ENCODE measurements at places on chromosomes 1 and 21.

DNA sequence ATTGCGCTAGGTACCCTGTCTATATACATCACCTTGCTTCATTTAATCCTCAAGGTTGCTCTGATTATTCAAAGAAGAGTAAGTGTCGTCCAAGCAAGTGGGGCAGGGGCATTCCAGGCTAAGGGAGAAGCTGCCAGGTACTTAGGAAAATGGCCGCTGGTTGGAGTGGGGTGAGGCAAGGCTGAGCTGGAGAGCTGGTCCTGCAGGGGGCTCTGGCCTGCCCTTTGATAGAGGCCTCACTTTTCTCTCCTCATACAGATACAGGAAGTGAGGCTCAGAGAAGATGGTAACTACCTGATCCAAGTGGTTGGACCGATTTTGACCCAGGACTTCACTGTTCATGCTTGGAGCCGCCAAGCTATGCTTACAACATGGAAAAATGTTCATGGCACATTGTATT, 86.9 kb upstream of the ZBTB40 start:
- no peak for DNase-seq

- DNase-seq: no peak
Measured at GRCh38 chr21:34728479-34728878, 59.7 kb downstream of the CLIC6 start.

DNA sequence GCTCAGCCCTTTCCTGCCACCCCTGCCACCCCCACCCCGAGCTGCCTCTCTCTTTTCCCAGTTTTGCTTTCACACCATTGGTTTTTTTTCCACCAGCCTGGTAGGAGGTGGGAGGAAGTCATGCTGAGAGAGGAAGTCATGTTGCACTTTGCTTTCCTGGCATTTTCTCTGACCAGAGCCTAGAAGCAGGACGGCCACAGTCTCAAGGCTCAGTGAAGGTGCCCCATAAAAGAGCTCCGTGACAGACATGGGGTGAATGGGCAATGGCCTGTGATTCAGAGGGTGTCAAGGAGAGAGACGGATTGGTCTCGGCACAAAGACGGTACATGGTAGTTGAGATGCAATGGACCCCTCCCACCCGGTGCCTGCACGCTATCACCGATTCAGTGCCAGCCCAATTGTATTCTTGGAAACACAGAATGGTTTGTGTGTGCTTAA, 42.1 kb upstream of the DMRTB1 start:
- DNase-seq: no peak

- no peak for DNase-seq
Measured at GRCh38 chr1:119773711-119774241, 5.1 kb upstream of the HMGCS2 start.

DNA sequence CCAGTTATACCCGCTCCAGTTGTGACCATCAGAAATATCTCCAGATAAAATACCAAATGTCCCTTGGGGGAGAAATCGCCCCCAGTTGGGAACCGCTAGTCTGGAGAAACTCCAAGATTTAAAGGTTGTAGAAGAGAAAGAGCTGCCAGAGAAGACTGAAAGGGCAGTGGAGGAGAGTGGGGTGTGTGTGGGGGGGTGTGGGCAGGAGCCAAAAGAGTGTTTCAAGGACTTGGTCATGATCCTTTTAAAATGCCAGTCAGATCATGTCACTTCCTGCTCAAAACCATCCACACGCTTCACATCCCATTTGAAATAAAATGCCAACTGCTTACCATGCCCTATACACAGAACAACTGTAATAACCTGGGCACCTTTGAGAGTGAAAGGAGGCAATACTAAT, 3.4 kb upstream of the HEYL start:
- no peak for DNase-seq

DNA sequence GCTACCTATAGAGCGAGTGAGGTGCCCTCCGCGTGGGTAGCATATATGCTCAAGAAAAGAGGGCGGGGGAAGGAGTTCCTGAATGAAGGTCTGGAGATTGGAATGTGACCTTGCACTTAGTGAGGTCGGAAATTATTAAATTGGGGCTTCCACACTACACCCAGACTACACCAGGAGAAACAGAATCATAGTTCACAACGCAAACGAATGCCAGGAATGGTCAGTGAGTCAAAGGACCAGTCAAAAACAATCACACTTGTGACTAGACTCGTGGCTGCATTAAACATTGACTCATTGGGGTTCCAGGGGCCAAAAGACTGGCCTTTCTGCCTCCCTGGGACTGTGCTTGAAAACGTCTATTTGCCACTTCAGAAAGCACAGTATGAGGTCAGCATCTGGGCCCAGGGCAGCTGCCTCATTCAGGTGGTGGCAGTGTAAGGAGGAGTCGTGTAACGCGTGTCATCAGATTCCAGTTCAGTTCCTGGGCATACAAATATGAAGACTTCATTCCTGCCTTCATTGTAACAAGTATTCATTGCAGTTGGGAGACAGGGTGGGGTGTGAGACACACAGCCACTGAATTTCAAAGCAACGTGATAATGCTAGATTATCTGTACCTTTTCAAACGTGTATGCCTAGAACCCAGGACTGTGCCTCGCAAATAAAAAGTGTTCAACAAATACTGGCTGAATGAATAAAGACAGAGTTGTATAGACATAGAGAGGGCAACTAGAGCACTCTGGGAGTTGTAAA, at the start of gene YOD1:
Gene YOD1, minus strand, starts transcription at position 18 of the 753 bp plus-strand sequence. CDS start 178 bp downstream, outside the sequence.
- DNase-seq: no peak

DNA sequence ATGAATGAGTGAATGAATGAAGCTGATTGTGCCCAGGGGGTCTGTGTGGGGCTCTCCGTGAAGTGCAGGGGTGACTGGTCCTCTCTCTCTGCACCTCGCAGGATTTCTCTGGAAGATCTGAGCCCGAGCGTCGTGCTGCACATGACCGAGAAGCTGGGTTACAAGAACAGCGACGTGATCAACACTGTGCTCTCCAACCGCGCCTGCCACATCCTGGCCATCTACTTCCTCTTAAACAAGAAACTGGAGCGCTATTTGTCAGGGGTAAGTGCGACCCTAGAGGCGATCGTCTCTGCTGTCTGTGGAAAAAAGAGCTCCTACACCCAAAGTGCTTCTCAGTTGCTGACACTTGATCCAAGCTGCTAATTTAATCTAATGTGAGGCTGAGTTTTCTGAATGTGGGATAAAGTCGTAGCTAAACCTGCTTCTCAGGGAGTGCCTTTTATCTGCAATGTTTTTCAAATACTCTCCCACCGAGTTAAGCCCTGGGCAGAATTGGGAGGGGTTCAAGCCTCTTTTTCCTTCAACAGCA, 101.7 kb downstream of the HUNK start:
- DNase-seq: peak; percentile 20

GRCh38 chr1:74478979-74479378, 33.4 kb downstream of the LRRC53 start:
- DNase-seq: no peak

DNA sequence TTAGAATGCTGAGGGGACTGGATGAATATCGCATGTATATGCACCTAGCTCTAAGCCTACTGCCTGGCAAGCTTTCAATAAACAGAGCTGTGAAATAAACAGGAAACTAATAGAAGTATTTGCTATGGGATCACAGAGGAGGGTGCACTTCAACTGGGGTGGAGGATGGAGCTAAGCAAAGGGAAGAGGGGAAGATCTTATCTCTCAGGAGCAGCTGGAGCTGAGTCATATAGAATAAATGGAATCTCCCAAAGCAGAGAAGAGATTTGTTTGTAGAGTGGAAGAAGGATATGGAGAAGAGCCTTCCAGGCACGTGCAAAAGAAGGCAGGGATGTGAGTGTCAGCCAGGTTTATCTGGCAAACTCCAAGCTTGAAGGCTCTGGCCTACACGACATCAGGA, 17.0 kb upstream of the KCNA10 start:
- no peak for DNase-seq

DNA sequence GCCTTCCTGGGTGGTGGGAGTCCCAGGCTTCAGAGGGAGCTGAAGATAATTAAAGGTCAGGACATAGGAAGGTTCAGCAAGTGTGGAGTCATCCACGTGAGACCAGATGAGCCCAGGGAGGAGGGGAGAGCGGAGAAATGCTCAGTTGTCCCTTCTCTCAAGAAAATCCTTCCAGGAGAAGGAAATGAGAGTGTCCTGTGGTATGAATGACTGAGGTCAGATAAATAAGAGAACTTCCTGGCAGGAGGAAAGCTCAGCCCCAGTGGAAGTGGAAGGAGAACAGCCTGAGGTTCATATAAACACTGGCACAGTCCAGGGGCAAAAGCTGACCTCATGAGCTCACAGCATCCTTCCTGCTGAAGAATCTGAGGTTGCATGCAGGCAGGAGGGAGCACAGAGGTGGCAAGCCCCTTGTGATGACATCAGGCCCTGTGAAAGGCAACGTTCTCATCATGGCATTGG, 97.6 kb downstream of the NAV1 start:
- DNase-seq: no peak

DNA sequence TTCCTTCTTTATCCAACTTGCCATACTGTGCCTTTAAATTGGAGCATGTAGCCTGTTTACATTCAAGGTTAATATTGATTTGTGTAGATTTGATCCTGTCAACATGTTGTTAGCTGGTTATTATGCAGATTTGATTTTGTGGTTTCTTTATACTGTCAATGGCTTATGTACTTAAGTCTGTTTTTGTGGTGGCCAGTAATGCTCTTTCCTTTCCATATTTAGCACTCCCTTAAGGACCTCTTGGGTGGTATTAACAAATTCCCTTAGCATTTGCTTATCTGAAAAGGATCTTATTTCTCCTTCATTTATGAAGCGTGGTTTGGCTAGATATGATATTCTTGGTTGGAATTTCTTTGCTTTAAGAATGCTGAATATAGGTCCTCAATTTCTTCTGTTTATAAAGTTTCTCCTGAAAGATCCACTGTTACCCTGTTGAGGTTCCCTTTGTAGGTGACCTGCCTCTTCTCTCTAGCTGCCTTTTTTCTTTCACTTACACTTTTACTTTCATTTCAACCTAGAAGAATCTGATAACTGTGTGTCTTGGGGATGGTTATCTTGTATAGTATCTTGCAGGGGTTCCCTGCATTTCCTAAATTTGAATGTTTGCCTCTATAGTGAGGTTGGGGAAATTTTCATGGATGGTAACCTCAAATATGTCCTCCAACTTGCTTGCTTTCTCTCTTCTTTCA, 86.9 kb upstream of the NEGR1 start:
- DNase-seq: no peak

- DNase-seq: no peak
Measured at GRCh38 chr1:45922374-45922773, 119.0 kb downstream of the MAST2 start.

GRCh38 chr1:36133484-36133883, 8.5 kb upstream of the COL8A2 start:
- DNase-seq: no peak

GRCh38 chr21:29155118-29155932, 24.9 kb downstream of the MAP3K7CL start:
- no peak for DNase-seq

- no peak for DNase-seq
Measured at GRCh38 chr1:118960026-118960561, 28.0 kb downstream of the TBX15 start.

DNA sequence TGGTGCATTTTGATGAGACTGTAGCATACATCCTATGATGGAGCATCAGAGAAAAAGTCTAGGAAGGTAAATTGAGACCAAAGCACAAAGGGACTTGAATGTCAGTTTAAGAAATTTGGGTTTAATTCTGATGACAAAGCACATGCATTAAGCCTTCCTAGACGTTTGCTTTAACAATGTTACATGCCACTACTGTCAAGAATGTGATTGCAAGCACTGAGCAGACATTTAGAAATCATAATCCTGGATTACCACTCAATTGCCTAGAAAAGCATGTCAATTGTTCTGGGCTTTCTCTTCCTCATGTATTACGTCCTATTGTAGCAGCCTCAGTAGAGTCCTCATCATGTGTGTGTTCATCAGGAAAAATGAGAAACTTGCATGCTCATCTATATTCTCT, 117.1 kb downstream of the ZNF281 start:
- no peak for DNase-seq

GRCh38 chr21:38609580-38609979, 111.3 kb upstream of the ERG start:
- no peak for DNase-seq

DNA sequence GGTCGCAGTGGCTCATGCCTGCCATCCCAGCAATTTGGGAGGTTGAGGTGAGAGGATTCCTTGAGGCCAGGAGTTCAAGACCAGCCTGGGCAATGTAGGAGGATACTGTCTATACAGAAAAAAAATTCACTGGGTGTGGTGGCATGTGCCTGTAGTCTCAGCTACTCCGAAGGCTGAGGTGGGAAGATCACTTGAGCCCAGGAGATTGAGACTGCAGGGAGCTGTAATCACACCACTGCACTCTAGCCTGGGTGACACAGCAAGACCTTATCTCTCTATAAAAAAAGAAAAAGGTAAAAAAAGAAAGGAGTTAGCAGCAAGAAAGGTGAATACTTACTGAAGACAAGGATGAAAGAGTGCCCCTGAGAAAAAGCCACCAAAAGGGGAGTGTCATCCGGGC, 23.7 kb upstream of the BCL10 start:
- DNase-seq: no peak
